ENCODE measurements at places on chromosomes 5 and 9.
A peak's percentile ranks its signal among the peaks of the same experiment; 100 is the strongest.

DNA sequence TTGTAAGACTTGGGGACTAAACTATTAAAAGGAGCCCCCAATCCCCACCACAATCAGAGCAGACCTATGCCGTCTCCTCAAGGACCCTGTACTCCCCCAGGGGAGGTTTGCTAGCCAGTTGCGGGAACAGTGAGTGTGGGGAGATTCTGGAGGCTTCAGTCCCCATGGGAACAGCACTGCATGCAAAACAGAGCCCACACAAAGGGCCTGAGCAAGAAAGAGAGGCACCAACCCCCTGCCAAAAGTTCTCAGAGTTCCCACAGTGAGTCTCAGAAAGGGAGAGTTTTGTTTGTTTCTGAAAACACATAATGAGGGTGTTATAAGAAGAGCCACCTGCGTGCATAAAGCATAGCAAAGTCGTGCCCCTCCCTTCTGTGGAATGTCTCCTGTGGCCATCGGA lies 56.6 kb downstream of the CFAP90 start:
- no peak for DNase-seq
- no peak overlapping the region for H3K27ac ChIP-seq
- H3K4me3 ChIP-seq, result no peak overlapping the region

DNA sequence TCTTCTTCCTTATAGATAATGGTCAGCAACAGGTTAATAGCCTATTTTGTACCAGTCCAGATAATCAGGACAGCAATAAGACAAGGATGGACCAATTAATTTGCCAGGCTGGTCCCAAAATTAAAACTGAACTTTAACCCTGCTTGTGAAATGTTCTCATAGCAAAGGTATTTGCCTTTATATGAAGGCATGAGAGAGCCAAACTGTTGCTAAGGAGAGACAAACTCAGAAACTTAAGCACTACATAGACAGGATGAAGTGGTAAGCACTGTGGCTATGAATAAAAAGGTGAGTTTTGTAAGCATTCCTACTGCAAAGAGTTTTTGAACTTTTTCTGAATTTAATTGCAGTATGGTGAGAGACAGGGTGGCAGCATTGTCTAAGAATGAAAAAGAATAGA lies 174.7 kb upstream of the PPP1R2B start:
- no peak overlapping the region for H3K4me3 ChIP-seq
- no peaks in the 10 kb centered on the region for H3K27me3 ChIP-seq
- no peaks in the 10 kb centered on the region for H3K36me3 ChIP-seq
- DNase-seq, result peak; percentile 3

DNA sequence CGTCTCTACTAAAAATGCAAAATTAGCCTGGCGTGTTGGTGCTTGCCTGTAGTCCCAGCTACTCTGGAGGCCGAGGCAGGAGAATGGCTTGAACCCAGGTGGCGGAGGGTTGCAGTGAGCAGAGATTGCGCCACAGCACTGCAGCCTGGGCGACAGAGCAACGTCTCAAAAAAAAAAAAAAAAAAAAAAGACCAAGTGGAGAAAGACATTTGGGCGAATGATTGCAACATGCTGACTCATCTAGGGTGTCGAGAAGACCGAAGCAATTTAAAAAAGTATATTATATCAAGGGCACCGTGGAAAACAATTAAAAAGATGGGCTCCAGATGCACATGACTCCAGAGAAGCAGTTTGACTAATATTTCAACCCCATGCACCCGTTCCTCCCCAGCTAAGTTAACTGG lies 9.2 kb downstream of the KLF4 start:
- DNase-seq, result peak; percentile 58
- H3K4me3 ChIP-seq, result no peak overlapping the region
- H3K27ac ChIP-seq, result no peak overlapping the region
- peaks cover 3% of the 10 kb centered on the region for H3K27me3 ChIP-seq
- H3K36me3 ChIP-seq, result no peaks in the 10 kb centered on the region

- peak overlapping the region; percentile 69 for H3K27ac ChIP-seq
- peaks cover 10% of the 10 kb centered on the region for H3K27me3 ChIP-seq
- peak overlapping the region; percentile 85 for H3K4me3 ChIP-seq
- H3K36me3 ChIP-seq, result no peaks in the 10 kb centered on the region
- no peak for DNase-seq
These were observed 6.7 kb downstream of the PTCH1 start for GRCh38 chr9:95509851-95510708.

DNA sequence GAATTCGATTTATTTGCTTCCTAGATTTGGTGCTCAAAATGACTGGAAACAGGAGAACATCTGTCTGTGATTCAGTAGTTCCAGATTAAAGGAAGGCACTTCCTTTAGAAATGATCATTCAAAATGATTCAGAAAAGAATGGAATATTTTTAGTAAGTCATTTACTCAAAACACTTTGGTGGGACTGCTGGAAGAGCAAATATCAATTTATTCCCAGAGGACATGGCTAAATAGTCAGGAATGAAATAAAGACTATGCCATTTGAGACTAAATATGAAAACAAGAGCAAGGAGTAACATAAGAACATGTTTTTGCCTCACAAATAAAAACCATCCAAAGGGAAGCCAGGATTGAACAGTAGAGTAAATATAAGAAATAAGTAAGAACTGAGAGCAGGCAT lies 138.6 kb upstream of the RASA1 start:
- H3K4me1 ChIP-seq, result peaks cover 29% of the 10 kb centered on the region
- DNase-seq, result no peak
- no peaks in the 10 kb centered on the region for H3K27me3 ChIP-seq
- H3K36me3 ChIP-seq, result no peaks in the 10 kb centered on the region
- no peak overlapping the region for H3K4me3 ChIP-seq
- peak overlapping the region; percentile 75 for H3K27ac ChIP-seq

DNA sequence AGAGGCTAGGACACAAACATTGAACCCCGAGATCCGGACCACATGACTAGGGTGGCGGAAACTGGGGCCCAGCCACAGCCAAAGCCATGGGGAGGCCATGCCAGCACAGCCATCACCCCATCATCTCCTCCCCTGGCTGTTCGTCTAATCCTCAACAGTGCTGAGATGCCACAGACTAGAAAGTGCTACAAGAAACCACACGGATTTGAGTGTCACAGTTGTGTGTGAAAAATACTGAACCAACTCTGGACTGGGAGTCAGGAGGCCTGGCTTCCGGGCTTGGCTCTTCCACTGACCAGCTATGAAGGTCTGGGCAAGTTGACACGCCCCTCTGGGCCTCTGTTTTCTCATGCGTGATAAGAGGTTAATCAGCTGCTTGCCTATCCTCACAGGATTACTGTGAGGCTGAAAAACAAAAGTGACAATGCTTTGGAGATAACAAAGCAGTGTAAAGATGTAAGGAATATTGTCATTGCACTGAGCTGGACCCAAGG lies 38.8 kb upstream of the SHB start:
- no peak overlapping the region for H3K27ac ChIP-seq
- peak; percentile 10 for DNase-seq
- H3K36me3 ChIP-seq, result no peaks in the 10 kb centered on the region
- peaks cover 5% of the 10 kb centered on the region for H3K27me3 ChIP-seq
- no peak overlapping the region for H3K4me3 ChIP-seq
- H3K4me1 ChIP-seq, result no peaks in the 10 kb centered on the region

GRCh38 chr9:136119061-136119882 lies 597 bp upstream of the TMEM250 start:
- H3K36me3 ChIP-seq, result no peaks in the 10 kb centered on the region
- H3K4me1 ChIP-seq, result peaks cover 17% of the 10 kb centered on the region
- DNase-seq, result no peak
- no peaks in the 10 kb centered on the region for H3K27me3 ChIP-seq
- H3K4me3 ChIP-seq, result peak overlapping the region; percentile 71

DNA sequence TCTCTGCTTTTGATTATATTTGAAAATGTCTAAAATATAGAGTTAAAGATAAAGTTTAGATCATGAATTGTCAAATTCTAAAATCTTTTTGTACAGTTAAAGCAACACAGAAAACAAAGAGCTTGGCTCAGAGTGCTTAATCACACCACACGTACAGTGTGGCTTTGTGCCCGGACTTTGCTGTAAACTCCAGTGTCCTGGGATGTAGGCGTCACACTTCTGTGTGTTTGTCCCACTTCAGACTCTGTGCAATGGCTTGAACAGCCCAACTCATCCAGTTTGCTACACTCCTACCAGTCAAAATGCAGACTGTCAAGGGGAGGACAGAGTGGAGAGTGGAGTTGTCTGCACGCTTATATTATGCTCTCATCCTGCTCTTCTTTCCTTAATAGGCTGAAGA lies 45.3 kb downstream of the SMARCA2 start:
- DNase-seq, result peak; percentile 50
- no peak overlapping the region for H3K4me3 ChIP-seq
- H3K27me3 ChIP-seq, result no peaks in the 10 kb centered on the region
- no peak overlapping the region for H3K27ac ChIP-seq
- no peaks in the 10 kb centered on the region for H3K36me3 ChIP-seq

DNA sequence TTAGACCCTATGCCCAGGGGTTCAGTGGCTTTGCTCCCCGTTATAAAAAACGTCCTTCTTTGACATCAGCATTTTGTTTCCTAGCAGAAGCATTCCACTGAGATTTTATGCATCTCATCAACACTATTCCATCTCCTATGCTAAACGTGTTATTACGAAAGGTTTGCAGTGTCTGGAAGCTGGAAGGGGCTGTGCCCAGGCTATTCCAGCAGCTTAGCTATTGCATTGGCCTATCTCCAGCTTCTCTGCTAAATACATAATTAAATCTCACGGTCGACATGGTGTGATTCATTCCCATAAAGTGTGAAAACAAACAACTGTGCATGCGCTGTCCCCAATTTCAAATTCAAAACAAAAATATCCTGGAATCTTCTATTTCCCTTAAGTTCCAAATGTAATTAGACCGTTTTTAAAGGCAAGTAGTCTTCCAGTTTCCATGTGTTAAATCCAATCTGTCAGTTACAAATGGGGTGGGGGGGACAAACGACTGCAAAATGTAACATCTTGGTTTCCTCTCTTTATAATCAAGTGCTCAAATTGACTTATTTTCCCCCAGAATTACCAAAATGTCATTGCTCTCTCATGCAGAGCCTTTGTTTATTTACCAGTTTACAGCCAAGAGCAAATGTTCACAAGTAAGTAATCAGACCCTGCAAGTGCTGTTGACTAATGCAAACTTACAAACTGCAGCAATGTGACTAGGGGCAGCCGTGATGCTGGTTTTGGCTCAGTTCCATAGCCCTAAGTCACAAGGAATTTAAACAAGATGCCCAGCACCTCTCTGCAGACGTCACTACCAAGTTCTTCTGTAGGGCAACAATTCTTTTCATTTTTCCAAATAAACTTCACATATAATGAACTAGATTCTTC lies 212.3 kb upstream of the RORB start:
- no peak overlapping the region for H3K27ac ChIP-seq
- no peaks in the 10 kb centered on the region for H3K36me3 ChIP-seq
- H3K4me1 ChIP-seq, result no peaks in the 10 kb centered on the region
- DNase-seq, result peak; percentile 12
- H3K4me3 ChIP-seq, result no peak overlapping the region

DNA sequence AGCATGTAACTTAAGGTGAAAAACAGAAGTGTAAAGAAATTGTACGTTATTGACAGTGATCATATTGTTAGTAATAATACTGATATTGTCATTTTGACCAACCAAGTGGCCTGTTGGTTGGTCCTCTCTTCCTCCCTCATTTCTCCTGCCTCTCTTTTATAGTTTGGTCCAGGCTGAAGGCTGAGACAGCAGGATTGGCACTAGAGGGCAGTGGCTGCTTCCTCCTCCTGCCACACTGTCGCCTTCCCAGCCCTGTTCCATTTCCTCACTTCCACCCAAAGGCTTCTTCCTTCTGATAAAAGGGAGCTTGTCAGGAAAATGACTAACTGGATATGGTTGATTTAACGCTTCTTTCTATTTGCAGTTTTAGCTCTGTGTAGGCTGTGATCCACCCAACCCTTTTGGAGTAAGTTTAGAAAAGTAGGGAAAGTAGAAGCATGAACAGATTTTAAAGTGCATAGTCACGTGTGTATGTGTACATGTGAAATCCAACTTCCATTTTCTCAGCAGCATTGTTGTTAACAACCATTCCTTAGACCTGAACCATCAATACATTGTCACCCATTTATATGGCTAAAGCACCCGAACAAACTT lies 35.6 kb downstream of the PTCD2 start:
- no peak overlapping the region for H3K27ac ChIP-seq
- H3K36me3 ChIP-seq, result peaks cover 8% of the 10 kb centered on the region
- H3K27me3 ChIP-seq, result no peaks in the 10 kb centered on the region
- no peak overlapping the region for H3K4me3 ChIP-seq
- DNase-seq, result no peak

GRCh38 chr9:77475641-77476473 lies 172.3 kb downstream of the GNA14 start:
- no peaks in the 10 kb centered on the region for H3K36me3 ChIP-seq
- peak; percentile 78 for DNase-seq
- H3K27ac ChIP-seq, result peak overlapping the region; percentile 89
- peaks cover 17% of the 10 kb centered on the region for H3K4me1 ChIP-seq

DNA sequence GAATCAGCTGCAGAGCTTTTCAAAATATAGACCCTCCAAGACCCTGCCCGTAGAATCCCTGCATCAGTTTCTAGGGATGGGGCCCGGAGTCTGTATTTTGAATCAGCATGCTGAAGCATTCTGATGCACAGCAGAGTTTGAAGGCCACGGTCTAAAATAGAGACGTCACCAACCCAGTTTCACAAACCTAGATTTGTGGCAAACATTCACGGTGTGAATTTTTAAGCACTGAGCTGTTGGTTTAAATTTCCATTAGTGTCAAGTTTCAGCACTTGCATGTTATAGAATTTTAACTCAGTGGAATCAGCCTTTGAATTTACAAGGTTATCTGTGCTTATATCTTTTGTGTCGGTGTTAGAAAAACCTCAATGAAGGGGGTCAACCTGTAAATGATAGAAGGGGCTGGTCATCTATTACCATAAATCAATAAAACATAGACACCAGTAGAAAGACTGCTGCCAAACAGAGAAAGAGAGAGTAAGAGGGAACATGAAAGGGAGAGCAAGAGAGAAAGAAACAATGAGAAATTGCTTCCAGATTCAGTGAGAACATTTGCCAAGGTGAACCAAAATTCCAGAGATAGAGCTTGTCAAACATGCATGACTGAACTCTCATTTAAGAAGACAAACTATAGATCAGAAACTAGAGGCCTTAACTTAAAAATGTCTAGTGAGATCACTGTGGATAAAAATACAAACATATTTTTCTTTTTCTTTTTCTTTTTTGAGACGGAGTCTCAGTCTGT lies 414.9 kb downstream of the ZSWIM6 start:
- no peak overlapping the region for H3K27ac ChIP-seq
- H3K36me3 ChIP-seq, result no peaks in the 10 kb centered on the region
- no peaks in the 10 kb centered on the region for H3K4me1 ChIP-seq
- no peak overlapping the region for H3K4me3 ChIP-seq
- H3K27me3 ChIP-seq, result no peaks in the 10 kb centered on the region
- peak; percentile 67 for DNase-seq

DNA sequence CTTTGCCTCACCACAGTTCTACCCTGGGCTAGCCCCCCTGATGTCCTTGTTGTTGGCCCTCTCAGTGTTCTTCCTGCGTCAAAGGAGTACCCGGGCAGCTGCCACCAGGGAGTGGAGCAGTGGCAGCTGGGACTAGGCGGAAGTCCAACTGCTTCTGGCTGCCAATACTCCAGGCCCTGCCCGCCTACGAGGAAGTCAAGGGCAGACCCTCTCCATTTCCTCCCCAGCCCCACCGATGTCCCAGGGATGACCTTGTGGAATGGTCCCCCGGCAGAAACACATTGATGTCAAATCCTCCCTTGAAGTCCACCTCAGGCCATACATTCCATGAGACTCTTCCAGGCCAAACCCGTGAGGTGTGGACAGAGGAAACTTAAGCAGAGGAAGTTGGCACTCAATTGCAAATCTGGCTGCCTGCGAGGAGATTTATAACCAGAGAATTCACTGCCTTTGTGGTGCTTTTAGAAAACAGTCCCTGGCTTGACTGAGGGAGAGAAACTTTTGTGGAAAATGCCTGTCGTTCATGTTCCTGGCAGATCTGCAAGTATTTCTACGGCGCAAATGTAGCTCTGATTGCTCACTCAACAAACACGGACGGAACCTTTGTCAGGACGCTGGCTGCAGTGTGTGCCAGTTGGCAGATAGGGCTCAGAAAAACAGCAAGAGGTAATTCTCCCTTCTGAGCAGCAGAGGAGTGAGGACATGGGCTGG lies 339.7 kb downstream of the RAB3C start:
- peaks cover 19% of the 10 kb centered on the region for H3K4me1 ChIP-seq
- H3K27me3 ChIP-seq, result no peaks in the 10 kb centered on the region
- no peak overlapping the region for H3K4me3 ChIP-seq

Data from astrocyte (in vitro differentiated cells and primary cell).